Non-pigmented ciliary epithelial cell (primary cell): ENCODE measurements at places on chromosomes 2 and 18.

DNA sequence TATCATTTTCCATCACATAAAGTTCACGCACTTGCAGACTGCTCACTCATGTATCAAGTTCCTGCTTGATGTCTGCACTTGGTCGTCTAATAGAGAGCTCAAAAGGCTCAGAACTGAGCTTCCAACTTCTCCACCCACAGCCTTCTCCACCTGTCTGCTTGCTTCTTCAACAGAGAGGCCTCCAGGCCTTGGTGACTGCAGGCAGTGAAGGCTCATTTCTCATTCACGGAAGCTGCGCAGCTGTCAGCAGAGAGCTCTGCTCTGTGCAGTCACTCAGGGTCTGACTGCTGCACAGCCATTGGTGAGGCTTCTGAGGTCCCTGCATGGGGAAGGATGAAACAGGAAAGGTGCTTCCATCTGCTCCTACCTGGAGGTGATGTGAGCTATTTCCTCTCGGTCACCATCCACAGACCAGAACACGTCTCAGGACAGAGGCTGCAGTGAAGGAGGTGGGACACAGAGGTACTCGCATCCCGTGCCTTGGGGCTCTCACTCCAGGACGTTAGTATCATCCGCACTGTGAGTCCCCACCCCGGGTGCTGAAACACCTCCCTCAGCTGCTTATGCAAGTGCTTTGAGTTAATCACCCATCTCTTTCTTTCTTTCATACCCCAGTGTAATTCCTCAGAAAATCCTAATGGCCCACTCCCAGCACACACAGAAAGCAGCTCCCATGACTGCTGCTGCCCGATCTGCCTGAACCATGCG is 126.2 kb downstream of the TMEM18 start:
- DNase-seq, result no peak

- DNase-seq, result no peak
Measured at GRCh38 chr2:164065038-164065437, 329.2 kb upstream of the FIGN start.

- no peak for DNase-seq
Measured at GRCh38 chr2:26980971-26981370, 10.5 kb downstream of the MAPRE3 start.

- no peak for DNase-seq
Measured at GRCh38 chr18:55489034-55489986, 98.7 kb downstream of the TCF4 start.

DNA sequence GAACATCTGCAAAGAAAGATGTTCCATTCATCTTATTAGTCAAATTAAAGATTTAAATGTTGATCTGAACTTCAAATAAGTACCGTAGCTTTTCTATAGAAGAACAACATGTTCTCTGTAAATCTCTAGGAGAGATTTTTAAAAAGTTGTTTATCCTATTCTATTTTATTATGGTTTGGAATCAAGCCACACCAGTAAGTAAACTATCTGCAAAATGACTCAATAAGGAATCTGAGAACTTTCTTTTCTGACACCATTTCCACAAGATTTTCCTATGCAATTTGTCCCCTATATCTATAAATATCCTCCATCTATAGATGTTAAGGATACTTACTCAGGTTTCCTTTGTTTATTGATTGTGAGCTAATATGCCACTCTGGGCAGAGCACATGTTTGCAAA is 736.6 kb downstream of the CBLN2 start:
- no peak for DNase-seq

DNA sequence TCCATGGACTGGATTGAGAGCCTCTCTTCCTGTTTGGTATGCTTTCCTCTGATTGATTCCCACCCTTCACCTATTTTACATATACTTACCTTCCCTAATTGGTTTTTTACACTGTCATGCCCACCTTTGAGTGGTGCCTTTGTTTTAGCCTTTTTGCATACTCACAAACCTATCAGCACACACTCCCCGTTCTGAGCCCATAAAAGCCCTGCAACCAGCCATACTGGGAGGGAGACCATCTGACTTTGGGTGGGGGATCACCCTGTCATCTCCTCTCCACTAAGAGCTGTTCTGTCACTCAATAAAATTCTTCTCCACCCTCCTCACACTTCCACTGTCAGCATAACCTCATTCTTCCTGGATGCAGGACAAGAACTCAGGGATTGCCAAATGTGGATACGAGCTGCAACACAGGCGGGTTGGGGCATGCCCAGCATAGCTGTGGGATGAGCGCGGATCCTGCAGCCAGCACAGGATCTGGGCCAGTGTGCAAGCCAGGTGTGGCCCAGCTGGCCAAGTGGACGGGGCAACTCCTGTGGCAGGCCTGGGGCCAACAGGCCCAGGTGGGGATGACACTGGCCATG is 9.4 kb upstream of the MOB1A start:
- no peak for DNase-seq

- DNase-seq, result no peak
Measured at GRCh38 chr2:239158641-239159475, 242.0 kb downstream of the HDAC4 start.

GRCh38 chr2:205836477-205837221 is 154.3 kb downstream of the NRP2 start:
- no peak for DNase-seq

DNA sequence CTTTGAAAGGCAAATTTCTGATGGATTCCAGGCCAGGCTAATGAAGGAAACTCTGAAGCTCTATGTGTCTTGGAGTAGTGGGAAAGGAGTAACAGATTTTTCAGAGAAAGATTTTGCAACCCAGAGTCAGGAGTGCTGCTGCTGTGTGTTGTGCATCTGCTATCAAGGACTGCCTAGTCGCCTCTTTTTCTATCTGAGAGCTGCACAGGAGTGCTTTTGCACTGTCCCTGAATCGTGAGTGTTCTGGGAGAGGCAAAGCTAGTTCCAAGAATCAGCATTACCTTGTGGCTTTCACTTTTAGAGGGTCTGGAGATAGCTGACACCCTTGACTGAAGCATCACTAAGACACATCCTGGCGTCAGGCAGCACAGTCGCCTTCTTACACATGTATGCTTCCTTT is 336.4 kb downstream of the PARD3B start:
- no peak for DNase-seq

- DNase-seq, result no peak
Measured at GRCh38 chr2:180000434-180000833, 6.7 kb downstream of the CWC22 start.
